ENCODE measurements at places on chromosomes 5 and 9.

- DNase-seq, result no peak
Measured at GRCh38 chr9:109834855-109835254, 54.9 kb downstream of the PALM2AKAP2 start.

GRCh38 chr9:79813258-79813638, 241.5 kb downstream of the TLE4 start:
- no peak for DNase-seq

DNA sequence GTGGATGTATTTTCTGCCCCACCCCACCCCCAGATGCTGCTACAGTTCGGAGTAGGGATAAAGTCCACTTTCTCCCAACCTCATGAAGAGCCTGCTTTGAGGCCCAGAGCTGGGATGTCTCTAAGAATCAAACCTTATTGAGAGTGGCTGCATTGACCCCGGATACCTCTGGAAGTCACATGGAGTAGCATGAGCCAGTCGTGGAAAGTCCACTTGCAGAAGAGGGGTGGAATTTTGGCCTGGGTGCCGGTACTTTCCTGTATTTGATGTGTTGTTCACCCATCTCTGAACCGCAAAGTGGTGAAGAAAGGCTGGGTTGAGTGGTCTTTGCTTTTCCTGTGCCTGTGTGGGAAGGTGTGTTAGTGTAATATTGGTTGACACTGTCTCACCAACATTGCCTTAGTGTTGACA, 3.7 kb downstream of the OTULIN start:
- DNase-seq, result no peak

GRCh38 chr5:2588850-2589501, 162.5 kb downstream of the IRX2 start:
- no peak for DNase-seq

DNA sequence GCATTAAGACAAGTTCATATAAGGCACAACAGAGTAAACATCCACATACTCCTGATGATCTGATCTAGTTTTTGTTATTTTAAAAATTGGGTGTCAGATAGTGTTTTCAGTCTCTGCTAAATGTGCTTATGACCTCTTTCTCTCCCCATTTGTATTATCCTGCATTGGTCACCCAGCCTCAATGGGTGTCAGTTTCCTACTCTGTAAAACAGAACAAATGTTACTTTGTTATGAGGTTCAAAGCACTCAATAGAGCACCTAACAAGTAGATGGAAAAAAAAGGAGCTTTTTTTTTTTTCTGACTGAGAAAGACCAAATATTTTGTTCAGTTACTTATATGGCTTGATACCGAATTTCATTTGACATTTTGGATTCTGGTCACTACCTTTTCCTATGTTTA, 33.6 kb upstream of the RASGRF2 start:
- DNase-seq, result no peak

DNA sequence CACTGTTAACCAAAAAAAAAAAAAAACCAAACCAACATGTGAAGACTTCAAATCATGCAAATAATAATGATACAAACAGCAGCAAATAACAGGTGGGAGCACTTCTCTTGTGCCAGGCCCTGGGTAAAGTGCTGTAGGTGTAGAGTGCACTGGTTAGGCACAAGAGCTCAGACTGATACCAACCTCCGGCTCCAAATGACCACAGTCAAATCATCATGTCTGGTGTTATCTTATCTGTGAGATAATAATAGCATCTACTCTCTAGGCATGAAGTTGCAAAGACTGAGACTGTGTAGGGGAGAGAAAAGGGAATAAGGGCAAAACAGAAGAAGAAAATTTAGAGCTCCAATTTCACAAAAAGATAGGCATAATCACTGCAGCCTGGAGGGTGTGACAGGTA, 159.5 kb downstream of the ARL15 start:
- no peak for DNase-seq

DNA sequence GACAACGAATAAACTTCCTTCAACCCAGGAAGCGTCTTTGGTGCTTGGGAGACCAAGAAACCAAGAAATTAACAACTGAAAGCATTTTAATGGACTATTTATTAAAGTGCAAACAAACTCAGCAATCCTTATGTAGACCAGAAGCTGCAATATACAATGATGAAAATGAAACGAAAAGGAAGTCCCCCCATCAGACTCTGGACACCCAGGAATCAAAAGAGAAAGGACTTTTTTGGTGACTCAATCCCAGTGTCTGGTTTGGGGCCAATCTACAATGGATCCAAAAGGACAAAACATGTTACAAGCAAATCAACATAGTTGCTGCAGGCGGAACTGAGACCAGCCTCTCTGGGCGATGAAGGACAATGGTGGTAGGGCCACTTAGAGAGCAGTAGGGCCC, 39.5 kb downstream of the C9orf152 start:
- DNase-seq, result no peak

GRCh38 chr9:84331119-84331809, 9.3 kb downstream of the SLC28A3 start:
- DNase-seq, result no peak

DNA sequence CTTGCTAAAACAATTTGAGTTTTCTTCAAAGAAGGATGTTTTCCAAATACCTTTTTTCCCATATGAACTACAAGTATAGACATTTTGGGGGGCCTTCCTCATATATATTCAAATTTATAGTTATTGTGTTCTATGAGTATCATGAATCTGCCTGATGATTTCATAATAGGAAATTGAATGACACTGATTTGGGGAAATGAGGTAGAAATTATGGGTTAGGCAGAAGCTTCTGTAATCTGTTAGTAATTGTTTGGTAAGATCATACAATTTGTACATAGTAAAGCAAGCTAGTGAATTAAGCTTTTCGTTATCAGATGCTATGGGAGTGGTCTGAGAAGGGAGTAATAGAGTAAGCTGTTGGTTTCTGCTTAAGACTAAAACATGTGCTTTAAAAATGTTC, 98.0 kb downstream of the TRIO start:
- no peak for DNase-seq

DNA sequence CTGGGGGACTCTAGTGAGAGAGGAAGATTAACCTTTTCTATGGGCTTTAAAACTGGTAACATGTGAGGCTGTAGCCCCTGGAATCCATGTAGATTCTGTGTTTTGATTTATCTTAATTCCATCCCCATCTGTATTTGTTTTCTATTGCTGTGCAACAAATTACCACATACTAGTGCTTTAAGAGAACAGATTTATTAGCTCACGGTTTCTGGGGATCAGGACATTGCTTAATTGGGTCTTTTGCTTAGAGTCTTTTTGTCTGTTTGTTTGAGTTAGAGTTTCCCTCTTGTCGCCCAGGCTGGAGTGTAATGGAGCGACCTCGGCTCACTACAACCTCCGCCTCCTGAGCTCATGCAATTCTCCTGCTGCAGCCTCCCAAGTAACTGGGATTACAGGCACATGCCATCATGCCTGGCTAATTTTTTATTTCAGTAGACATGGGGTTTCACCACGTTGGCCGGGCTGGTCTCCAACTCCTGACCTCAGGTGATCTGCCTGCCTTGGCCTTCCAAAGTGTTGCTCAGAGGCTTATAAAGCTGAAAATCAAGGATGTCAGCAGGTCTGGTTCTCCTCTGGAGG, 29.9 kb upstream of the GNA14 start:
- DNase-seq, result no peak

GRCh38 chr5:65739162-65739561, 17.2 kb downstream of the NLN start:
- DNase-seq, result no peak

GRCh38 chr5:55421074-55421529, 113.3 kb downstream of the MTREX start:
- no peak for DNase-seq

DNA sequence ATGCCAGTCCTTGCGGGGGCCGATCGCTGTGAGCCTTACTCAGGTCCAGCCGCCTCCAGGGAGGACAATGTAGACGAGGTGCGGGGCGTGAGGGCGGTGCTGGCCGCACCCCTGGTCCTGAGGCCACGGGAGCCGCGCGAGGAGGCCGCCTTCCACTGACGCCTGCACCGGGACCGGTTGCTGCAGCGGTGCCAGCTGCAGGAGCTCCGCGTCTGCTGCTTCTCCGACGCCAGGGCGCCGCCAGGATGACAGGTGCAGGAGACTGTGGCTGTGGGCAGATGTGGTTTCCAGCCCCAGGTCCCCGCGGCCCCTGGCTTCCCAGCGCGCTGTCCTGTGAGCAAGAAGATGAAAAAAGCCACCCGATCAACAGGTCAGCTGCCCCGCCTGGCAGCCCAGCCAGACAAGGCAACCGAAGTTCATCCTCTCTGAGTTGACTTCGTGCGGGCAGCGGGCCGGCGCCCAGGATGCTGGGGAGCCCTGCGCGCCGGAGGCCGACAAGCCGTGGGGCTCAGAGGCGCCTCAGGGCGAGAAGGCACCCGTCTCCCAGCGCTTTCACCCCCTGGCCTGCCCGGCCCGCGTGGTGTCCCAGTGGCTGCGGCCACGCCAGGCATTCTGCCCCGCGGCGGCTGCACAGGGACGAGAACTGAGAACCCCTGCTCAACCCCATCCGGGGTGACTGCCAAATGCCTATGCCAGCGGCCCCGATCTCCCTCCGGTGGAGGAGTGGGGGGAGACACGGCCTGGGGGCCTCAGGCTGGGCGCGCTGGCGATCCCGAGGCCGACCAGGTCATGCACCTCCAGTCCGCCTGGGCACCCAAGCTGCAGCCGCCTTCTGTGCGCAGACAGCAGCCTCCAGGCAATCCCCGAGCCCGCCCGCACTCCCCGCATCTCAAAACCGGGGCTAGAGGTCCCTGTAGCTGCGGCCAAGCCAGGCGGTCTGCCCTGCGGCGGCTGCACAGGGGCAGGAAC, 43.4 kb upstream of the BICD2 start:
- DNase-seq, result no peak

GRCh38 chr5:133400120-133400519, 212.2 kb downstream of the FSTL4 start:
- no peak for DNase-seq

GRCh38 chr9:120289098-120289497, 290.9 kb downstream of the CDK5RAP2 start:
- no peak for DNase-seq

DNA sequence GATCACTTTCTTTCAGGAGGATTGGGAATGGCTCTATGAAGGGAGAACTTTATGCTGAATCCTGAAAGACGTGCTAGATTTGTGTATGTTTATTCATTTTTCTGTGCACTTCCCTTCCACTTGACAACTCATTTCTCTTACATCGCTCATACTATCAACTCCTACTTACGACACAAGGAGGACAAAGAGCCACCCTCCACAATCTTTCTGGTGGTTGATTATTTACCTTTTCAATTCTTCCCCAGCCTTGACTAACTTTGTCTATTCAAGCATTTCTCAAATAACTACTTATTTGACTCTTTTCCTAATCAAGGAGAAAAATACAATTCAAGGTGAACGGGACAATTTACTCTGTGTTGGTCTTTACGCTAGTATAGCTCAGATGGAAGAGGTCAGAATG, 622.1 kb downstream of the TLR4 start:
- DNase-seq, result no peak

DNA sequence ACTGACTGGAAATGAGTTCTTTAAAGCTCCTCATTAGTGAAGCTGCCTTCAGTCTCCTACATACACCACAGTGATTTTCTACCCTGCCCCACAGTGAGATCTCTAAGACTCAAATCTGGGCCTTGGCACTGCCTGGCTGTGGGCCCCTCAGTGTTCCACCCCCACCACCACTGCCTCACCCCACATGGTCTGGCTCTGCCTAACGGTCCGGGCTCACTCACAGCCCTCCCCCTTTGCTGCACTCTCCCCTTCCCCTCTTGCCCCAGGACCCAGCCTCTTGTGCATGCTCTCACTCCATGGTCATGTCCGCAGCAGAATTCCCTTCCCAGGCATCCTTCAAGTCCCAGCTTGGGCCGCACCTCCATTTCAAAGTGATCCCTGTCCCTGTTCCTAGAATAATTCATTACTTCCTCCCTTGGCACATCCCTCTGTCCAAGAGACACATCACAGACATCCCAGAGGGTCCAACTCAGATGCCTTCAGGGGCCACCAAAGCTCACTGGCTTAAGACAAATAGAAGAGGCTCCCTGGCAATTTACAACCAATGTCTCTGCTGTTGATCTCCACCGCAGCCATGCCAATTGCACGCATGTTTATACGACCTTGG, 56.7 kb downstream of the HRH2 start:
- no peak for DNase-seq

GRCh38 chr5:72604111-72604797, 97.0 kb upstream of the ZNF366 start:
- no peak for DNase-seq

- no peak for DNase-seq
Measured at GRCh38 chr5:36029914-36030313, 36.8 kb downstream of the UGT3A2 start.

GRCh38 chr5:122311961-122312590, at the start of gene SNCAIP:
Gene SNCAIP, plus strand, starts transcription at chr5:122312237. Its CDS starts 78,898 bp downstream, at chr5:122391135.
- no peak for DNase-seq

GRCh38 chr5:81006947-81007636, 46.9 kb downstream of the RASGRF2 start:
- DNase-seq, result no peak

DNA sequence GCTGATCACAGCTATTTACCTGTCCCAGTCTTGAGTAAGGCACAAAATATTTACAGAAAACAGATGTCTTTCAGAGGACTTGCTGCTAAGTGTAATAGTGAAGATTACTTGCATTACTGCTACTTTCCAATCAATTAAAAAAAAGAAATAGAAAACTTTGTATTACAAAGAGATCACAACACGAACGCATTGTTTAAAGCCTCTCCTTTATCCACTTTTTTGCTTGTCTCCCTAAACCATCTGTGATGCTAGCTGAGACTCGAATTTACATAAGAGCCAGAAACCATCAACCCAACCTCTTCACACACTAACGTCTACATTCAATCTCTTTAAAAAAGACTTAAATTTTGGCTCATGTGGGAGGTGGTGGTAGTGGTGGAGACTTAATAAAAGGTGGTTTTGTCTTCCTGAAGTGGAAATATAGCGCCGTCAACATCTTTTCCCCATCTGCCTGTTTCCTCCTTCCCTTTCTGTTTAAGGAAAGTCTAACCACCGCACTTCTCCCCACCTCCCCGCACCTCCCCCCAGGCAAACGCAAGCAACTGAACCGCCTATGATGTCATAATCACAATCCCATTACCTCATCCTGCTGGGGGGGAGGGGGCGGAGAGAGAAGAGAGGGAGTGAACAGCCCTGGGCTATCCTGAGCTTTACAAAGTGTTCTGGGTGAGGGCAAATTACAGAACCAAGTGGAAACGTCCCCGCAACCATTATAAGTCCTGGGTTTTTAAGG, 948 bp upstream of the FAM53C start:
- DNase-seq, result peak; percentile 42

Measured in 8988T (cell line).